Effector memory CD4-positive, alpha-beta T cell (primary cell): ENCODE measurements at places on chromosomes 7 and 10.

- no peak for DNase-seq
These were observed 9.8 kb upstream of the LAMB1 start for GRCh38 chr7:108012499-108013430.

GRCh38 chr7:30771880-30772425, 736 bp downstream of the MINDY4 start:
- no peak for DNase-seq

DNA sequence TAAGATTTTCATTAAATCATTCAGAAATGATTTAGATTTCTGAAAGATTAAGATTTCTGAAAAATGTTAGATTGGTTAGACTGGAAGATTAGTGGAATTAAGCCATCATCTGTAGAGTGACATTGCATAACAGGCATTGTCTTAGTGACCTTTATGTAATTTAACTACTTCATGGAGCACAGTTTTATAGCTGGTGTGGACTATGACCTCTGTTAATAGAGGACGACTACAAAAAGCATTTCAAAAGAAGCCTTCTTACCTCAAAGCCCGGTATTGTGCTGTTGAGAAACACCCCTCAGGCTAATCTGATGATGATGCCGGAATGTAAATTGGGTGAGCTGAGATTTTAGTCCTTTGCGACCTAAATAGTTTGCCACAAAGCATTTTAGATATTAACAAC, 55.6 kb downstream of the GALNT11 start:
- DNase-seq, result no peak

GRCh38 chr7:53485354-53485753, 449.9 kb downstream of the POM121L12 start:
- no peak for DNase-seq

DNA sequence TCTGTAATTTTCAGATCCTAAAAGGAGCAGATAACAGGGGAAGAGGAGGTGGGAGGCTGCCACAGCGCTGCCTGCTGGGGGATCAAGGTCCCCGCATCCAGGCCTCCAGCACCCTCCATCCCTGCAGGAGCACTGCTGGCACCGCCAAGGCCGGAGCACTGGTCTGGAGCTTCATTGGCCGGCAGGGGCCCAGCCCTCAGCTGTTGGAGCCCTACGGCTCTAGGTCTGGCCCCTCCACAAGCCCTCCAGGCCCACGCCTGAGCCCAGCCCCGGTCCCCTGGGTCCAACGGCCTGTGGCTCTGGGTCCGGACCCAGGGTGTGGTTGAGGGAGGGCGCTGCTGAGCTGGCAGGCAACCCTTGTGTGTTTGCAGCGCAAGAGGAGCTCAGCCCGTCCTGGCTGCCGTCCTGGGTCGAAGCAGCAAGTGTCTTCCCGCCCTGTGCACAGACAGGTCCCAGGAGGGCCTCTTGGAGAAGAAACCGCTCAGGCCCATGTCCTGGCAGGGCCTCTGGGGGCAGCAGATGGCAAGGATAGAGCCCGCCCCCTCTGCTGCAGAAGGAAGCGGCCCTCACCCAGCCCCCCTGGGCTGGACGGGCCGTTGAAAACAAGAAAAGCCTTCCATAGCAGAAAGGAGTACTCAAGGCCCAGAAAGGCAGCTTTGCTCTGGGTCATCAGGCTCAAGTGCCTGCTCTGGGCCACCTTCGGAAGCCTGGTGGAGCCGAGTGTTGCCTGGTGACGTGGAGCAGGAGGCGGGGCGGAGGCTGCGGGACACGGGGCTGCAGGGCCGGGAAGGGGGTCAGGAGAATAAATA, 54.3 kb upstream of the TNRC18 start:
- DNase-seq, result no peak

DNA sequence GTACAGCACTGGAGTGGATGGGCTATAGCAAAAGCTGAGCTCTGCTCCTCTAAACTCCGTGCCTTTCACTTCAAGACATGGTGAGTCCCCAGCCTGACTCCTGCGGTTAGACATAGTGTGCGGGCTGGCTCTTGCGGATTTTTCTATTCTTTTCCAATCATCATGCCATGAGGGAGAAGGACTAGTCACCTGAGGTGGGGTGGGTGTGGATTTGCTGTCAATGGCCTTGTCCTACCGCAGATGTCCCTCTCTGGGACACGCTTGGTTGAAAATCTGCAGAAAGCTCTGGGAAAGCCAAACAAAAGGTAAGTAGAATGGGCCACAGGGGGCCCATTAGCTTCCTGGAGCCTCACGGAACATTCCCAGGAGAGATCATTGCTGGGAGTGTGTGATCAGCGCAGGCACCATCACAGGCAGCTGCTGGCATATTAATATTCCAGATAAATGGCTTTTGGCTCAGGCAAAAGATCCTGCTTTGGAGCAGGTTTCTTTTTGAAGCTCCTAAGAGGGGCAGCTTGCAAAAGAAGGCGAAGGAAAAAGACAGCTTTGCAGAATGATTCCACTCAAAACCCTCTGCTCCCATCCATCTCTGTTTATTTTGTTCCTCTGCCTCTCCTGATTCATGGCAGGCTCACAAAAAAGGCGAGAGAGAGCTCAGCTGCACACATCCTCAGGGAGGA, 509.0 kb upstream of the ZMIZ1 start:
- DNase-seq, result no peak

DNA sequence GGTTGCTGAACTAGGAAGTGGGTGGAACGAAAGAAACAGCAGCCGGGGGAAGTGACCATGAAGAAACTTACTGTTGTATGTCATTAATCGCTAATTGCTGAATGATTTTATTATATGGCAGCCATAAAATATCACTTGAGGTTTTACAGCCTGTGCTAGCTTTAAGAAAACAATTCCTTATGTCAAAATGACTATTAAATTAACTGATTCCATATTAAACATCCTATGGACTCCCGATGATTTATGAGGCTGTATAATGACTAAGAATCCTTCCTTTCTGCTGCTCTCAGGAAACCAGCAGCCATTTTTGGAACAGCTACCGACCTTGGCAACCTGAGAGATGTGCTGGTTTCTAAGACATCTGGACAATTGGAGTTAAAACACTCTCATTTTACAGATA, 421.9 kb downstream of the SORCS3 start:
- DNase-seq, result no peak

DNA sequence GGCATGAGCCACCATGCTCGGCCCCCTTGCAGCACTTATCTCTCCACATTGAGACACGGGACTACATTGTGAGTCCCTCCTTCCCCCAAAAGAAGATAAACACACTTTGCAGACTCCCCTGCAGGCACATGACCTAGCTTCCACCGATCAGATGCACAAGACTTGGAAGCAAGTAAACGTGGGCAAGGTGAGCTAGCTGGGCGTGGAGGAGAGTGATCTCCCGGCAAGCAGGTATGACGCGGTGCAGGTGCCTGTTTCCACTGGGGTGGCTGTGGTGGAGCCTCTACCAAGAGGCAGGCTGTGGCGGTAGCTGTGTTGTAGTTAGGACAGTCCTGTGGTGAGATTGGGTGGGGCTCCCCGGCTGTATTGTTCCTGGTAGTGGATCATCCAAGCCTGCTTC, 7.7 kb upstream of the COMTD1 start:
- no peak for DNase-seq
